ENCODE measurements at places on chromosomes 5 and 9.

DNA sequence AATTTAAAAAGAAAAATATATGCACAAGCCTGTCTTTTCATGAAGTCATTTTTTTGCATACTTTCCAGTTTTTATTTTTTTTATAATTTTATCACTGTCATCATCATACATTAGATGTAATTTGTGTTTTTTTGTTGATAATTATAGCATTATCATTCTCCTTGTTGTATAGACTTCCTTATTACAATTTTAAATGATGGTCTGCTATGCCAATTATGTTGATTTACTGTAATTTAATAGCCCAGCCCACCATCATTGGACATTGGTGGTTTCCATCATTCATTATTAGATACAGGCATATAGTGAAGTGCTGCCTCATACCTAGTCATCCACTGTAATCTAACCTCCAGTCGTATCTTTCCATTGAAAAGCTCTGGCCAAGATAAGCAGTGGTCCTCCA lies 3.8 kb upstream of the TJP2 start:
- DNase-seq = no peak

DNA sequence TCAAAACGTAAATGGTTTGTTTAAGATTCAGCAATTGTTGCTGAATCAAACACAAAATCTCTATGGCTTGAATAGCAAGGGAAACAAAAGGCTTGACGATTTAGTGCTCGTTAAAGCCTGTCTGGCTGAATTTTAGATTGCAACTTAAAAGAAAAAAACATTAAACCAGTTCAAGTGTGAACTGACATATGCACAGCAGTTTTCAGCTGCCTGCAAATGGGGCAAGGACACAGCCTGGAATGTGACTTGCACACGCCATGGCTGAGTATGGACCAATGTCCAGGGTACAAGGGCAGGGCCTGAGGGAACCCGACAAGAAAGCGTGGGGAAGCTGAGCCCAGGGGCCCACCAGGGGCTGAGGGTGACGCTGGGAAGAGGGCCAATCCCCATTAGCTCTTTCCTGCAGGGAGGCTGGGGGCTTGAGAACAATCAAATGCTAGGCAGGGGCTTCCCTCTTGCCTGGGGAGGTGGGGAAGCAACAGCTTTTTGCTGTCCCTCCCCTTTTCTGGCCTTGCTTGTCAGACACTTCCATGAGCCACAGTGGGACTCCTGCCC lies 89.6 kb upstream of the LRRTM2 start:
- DNase-seq = no peak

- DNase-seq = peak; percentile 10
Observed at GRCh38 chr9:84315278-84315877, 25.2 kb downstream of the SLC28A3 start.

DNA sequence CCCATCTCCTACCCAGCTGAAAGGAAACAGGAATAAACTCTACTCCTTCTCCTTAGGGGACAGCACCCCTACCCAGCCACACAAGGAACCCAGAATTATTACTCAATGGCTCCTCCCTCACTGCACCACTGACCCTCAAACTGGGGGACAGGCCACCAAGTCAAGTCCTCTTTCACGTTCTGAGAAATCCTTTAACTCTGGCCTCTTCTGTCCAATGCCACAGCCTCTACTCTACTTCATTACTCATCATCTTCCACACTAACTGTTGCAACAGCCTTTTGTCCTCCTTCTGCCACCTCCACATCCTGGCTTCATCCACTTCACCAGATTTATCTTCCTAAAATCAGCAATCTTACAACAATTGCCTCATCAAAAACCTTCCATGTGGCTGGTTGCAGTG lies 6.8 kb downstream of the TTC39B start:
- DNase-seq = no peak

- no peak for DNase-seq
Observed at GRCh38 chr9:76405340-76405739, 11.1 kb upstream of the RFK start.

GRCh38 chr9:99180662-99181061 lies 41.1 kb downstream of the ALG2 start:
- DNase-seq = no peak

GRCh38 chr9:7862170-7862569 lies 62.6 kb upstream of the DMAC1 start:
- no peak for DNase-seq

- DNase-seq = no peak
Observed at GRCh38 chr9:123823194-123823947, 106.6 kb downstream of the DENND1A start.

DNA sequence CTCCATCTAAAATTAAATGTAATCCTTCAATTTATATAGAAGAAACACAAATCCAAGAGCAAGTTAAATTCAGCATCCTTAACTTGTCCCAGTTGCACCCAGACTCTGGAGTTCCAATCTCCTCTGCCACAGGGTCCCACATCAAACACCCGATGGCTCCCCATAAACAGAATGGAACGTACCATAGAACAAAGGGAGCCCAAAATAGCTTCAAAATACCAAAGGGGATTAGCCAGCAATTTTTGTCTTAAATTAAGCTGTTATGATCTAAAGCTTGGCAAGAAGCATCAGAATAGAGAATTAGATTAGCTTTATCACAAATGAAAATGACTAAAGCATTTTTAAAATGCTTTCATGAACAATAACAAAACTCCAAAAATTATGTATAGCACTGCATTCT lies 112.8 kb downstream of the FANCC start:
- no peak for DNase-seq

DNA sequence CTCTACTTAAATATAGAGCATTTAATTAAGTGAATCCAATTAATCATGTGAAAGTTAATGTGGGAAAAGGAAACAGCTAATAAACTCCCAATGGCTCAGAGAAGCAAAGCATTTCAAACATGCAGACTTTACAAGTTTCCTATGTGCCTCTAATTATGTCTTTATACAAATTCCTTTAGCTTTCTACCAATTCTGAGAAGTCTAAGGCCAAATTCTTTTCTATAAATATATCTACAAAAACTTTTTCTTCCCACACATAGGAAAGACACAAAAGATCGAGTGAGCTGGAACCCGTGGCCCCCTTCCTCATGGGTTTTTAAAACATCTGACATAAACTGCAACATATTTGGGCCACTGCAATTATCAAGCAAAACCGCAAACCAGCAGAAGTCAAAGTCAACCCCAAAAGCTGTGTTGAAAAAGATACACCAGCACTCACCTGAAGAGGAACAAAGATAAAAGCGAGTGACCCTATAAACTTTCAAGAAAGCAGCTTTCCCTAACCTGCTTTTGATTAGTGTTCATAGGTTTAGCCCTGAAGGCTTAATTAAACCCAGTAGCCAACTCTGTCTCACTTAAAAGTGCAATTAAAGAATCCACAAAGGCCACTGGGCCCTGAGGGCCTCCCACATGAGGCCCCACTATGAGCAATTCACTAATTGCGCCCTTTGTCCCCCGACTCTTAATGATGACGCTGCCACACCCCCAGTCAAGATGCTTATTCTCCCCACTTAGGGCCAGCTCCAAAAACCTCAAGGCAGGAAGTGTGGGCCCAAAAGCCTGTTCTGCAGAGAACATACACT lies 12.1 kb downstream of the SEMA5A start:
- DNase-seq = no peak

GRCh38 chr5:172740428-172741205 lies 30.4 kb downstream of the DUSP1 start:
- no peak for DNase-seq

- DNase-seq = no peak
Observed at GRCh38 chr9:95857124-95857523, 18.4 kb upstream of the ERCC6L2 start.

DNA sequence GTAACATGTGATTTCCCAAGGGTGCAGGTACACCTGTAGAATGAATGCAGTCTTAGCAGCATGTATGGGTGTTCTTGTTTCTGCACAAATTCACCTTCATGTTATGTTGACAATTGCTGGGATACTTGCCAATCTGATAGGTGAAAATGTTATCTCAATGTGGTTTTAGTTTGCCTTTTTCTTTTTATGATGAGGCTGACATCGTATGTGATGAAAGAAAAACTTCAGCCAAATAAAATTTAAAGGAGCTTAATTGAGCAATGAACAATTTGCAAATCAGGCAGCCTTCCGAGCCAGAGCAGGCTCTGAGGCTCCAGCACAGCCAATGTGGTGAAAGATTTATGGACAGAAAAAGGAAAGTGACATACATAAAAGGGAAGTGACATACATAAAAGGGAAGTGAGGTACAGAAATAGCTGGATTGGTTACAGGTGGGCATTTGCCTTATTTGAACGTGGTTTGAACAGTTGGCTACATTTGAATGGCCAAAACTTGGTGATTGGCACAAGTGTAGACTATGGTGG lies 10.5 kb downstream of the TAL2 start:
- DNase-seq = no peak

- no peak for DNase-seq
Observed at GRCh38 chr5:177576169-177576568, 15.8 kb upstream of the TMED9 start.

GRCh38 chr9:98383758-98384157 lies 128.3 kb upstream of the TBC1D2 start:
- DNase-seq = no peak

- peak; percentile 39 for DNase-seq
Observed at GRCh38 chr5:138753794-138754698, 821 bp downstream of the CTNNA1 start.

DNA sequence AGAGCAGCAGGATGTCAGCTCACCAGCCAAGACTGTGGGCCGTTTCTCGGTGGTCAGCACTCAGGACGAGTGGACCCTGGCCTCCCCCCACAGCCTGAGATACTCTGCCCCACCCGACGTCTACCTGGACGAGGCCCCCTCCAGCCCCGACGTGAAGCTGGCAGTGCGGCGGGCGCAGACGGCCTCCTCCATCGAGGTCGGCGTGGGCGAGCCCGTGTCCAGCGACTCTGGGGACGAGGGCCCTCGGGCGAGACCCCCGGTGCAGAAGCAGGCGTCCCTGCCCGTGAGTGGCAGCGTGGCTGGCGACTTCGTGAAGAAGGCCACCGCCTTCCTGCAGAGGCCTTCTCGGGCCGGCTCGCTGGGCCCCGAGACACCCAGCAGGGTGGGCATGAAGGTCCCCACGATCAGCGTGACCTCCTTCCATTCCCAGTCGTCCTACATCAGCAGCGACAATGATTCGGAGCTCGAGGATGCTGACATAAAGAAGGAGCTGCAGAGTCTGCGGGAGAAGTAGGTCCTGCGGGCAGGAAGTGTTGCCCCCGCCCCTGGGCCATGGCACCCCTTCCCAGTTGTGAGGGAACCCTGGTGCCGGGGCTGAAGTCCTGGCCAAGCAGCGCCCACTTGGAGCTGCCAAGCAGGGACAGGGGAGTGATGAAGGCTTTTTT lies 108.9 kb downstream of the WNK2 start:
- no peak for DNase-seq

DNA sequence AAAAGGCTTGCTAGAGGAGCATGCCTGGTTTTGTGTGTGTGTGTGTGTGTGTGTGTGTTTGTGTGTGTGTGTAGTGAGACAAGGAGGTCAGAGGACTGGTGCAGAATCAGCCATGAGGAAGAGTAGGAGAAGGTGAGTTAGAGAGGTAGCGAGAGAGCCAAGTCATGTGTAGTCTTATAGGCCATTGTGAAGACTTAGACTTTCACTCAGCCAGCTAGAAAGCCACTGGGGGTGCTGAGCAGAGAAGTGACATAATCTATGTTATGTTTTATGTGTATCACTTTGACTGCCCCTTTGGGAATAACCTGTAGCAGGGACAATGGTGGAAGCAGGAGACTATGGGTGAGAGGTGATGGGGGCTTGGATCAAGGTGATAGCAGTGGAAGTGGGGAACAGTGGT lies 180.5 kb upstream of the CLINT1 start:
- no peak for DNase-seq

DNA sequence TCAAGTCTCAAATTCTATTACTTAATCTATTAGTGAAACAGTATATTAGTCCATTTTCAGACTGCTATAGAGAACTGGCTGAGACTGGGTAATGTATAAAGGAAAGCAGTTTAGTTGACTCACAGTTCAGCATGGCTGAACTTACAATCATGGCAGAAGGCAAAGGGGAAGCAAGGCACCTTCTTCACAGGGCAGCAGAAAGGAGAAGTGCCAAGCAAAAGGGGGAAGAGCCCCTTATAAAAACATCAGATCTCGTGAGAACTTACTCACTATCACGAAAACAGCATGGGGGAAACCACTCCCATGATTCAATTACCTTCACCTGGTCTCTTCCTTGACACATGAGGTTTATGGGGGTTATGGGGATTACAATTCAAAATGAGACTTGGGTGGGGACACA lies 67.9 kb upstream of the CHSY3 start:
- DNase-seq = no peak

DNA sequence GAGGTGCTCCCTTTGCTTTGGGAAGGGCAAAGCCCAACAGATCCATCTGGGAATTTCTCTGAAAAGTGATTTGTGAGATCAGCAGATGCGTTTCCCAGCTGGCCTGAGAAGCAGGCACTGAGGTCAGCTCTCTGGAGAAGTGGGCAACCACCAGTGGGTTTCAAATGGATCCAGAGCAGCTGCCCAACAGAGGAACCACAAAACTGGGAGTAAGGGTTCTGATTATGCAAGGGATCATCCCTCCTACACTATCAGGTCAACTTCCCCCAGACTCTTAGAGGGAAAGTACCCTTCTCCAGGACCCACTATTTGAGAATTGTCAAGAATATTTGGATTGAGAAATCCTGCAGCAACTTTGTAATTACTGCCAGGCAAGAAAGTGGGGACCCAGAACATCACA lies 21.7 kb downstream of the CCL28 start:
- no peak for DNase-seq

DNA sequence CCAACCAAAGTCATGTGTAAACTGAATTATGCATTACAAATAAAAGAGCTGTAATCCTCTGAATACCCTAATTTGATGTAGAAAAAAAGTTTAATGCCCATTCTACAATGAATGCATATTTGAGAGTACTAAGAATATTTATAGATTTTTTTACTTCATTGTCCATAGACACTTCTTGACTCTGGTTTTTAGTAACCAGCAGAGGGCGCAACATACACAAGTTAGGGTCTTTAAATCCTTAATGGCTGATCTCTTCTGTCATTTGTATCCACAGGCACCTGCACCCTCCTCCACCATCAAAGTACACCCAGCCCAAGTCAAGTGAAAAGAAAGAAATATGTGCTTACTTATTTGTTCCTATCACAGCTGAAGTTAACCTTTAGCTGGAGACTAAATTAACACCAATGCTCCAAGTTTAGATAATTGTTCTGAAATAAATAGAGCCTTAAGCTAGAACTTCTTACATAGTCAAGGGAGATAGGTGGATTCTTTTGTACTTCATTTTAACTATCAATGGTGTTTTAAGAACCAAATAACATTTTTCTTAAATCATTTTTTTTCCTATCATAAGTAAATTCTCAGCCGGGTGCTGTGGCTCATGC lies 524.2 kb upstream of the DAB2 start:
- peak; percentile 14 for DNase-seq

GRCh38 chr5:143514616-143515335 lies 111.3 kb upstream of the NR3C1 start:
- no peak for DNase-seq

DNA sequence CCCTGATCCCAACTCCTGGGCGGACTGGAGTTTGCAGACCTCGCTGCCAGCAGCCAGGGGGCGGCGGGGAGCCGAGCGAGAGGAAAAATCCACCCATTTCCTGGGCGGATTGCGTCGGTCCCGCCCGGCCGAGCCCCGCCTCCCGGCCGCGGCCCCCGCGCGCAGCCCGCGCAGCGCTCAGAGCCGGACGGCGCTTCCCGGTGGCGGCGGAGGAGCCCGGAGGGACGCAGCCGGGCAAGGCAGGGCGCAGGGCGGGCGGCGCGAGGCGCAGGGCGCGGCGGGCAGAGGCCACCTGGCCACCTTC lies at the start of gene OLFM1:
TSS of gene OLFM1 (plus strand) at position 180 of the 304 bp plus-strand sequence. CDS start 322 bp downstream, outside the sequence.
- peak; percentile 13 for DNase-seq
